ENCODE measurements at places on chromosomes 6 and 20.

- DNase-seq = no peak
Observed at GRCh38 chr20:19935842-19936241, 81.3 kb upstream of the NAA20 start.

GRCh38 chr6:81561071-81561564 is 191.4 kb downstream of the TENT5A start:
- peak; percentile 69 for DNase-seq

DNA sequence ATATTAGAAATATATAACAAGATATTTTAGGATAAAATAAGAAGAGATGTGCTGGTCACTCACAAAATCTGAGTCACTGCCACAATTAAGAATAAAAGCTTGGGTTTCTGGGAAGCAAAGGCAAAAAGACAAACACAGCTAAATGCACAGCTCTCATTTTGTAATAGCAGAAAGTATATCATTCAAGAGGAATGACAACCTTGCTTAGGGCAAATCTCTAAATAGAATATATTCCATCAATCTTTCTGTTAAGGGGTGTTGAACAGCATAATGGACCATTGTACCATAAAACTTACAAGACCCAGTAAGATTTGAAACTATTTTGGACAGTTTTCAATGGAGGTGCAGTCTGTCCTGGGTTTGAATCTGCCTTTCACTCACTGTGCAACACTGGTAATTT is 464.9 kb upstream of the SOX4 start:
- no peak for DNase-seq

DNA sequence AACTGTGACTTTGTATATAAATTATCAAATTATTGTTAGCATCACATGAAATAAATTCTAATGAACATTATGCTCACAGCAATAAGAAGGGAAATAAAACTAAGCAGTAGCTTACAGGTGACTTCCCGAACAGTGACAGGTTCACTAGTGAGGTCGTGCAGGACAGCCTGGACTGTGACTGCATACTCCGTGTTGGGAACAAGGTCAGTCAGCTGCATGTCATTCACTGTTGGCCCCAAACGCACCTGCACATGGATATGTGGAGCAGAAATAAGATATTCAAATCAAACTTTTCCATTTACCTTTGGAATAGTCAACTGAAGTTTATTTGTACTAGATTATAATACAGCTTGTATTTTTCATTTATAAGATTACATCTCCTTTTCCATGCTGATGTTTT is 60.6 kb downstream of the COL12A1 start:
- no peak for DNase-seq

- no peak for DNase-seq
Observed at GRCh38 chr6:72675396-72675795, 53.5 kb downstream of the KCNQ5 start.

- DNase-seq = no peak
Observed at GRCh38 chr6:119834418-119834817, 484.9 kb upstream of the MAN1A1 start.

DNA sequence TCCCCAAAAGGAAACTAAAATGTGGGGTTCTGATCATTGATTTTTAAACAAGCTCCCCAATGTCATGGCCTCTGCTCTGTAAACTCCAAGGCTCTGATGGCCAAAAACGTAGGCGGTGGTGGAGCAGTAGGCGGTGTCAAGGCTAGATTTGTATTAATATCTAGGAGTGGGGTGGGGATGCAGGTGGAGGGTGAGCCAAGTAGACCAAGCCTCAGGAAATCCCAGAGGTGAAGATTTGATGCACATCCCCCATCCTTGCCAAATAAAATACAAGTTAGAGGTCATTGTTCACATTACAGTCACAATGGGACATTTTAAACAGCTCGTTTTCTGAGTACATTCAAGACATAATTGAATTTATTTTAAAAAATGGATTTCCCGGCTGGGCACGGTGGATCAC is 30.9 kb upstream of the TBC1D7 start:
- DNase-seq = no peak

- DNase-seq = no peak
Observed at GRCh38 chr20:4469910-4470309, 251.8 kb upstream of the PRND start.

DNA sequence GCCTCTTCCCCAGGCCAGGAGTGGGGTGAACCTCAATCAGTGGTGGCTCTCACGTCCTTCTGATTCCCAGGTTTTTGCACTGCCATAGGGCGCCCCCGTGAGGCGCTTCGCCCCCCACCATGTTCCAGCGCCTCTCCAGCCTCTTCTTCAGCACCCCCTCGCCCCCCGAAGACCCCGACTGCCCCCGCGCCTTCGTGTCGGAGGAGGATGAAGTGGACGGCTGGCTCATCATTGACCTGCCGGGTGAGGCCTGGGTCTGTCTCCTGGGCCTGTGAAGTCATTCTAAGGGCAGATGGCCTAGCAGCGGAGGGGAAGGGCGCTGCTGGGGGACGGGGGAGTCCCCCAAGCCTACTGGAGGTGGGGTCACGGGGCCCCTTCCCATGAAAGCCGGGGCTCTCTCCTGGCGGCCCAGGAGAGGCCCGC is 4.5 kb downstream of the TP53INP2 start:
- peak; percentile 26 for DNase-seq

DNA sequence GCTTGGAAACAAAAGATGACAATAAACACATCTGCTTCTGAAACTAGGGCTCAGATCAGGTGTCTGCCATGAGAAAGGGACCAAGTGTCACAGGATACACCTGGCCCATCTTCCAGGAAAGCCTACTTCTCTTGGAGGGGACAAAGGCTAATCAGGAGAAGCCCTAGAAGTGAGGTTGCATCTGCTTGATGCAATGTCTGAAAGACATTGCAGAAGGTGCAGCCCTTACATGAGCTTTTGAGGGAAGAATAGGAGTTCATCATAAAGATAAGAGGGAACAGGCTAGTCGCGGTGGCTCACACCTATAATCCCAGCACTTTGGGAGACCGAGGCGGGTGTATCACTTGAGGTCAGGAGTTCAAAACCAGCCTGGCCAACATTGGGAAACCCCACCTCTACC is 2.5 kb upstream of the BTN1A1 start:
- no peak for DNase-seq

- no peak for DNase-seq
Observed at GRCh38 chr6:101539510-101540245, 146.2 kb downstream of the GRIK2 start.

GRCh38 chr6:116994447-116994846 is 117.4 kb downstream of the RFX6 start:
- no peak for DNase-seq

GRCh38 chr6:158560836-158561320 is 987 bp downstream of the TMEM181 start:
- DNase-seq = peak; percentile 21

DNA sequence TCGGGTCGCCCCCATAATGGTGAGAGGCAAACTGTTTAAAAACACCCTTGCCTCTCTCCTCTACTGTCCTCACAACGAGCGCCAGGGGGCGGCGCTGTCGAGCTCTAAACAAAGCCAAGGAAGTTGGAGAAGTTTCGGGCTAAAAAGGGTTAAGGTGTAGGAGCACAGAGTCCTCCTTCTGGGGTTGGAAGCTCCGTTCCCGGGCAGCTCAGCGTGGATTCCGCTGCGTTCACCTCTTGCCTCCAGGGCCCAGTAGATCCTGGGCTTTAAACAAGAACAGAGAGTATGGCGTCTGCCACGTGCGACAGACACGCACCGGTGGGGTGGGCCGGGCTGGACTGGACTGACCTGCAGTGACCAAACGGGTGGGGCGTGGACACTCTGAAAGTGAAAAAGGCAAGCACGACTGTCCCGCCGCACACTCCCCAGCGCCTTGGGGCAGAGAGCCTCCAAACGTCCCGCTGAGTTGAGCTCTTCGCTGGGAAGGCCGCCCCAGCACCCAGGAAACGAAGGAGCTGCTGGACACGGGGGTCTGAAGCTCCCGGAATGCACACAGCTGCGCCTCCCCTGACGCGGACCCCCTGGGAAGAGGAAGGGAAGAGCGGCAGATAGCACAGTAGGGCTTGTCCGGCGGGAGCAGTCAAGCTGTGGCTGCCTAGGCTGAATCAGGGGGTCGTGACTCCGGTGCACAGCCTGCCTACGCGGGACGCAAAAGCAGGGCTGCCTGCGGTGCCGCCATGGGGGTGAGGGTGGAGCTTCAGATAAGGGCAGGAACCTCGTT is 1.6 kb upstream of the THBD start:
- DNase-seq = no peak

GRCh38 chr6:26575494-26575939 is 21.2 kb upstream of the ABT1 start:
- DNase-seq = no peak

- DNase-seq = no peak
Observed at GRCh38 chr20:1848373-1848772, 46.8 kb upstream of the SIRPA start.

DNA sequence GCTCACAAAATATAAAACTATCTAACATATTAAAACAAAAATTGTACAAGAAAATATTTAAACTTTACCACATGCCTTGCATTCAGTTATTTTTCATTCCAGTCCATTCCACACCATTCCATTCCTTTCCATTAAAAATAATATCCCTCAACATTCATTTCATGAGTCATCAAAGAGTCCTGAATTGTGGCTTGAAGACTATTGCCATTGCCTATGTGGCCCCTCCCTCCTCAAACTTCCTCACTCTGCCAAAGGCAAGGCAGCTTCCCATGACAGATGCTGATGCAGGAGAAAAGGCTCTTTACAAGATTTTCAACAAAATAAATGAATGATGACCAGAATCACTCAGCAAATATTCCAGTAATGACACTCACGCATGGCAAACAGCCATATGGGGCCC is 31.7 kb downstream of the IL20RA start:
- DNase-seq = no peak

DNA sequence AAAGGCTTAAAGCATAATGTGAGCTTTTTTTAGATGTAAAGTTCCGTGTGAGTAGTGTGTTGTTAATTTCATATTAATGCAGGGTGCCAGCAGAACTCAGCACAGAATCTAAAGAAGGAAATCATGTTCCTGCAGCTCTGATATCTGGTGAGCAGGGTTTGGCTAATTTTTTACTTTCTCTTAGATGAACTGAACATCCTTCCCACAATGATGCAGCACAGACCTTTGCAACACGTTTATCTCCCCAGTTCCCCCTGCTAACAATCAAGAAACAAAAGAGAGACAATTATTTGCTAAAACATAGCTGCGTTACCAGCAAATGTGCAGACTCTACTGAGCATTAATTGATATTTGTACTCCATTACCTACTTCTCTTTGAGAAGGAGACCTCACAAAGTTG is 39.1 kb upstream of the ATXN1 start:
- no peak for DNase-seq

- DNase-seq = no peak
Observed at GRCh38 chr20:11958855-11959254, 41.2 kb downstream of the BTBD3 start.

- DNase-seq = no peak
Observed at GRCh38 chr20:8766868-8767390, 302.0 kb upstream of the PLCB4 start.

GRCh38 chr20:42193119-42193518 is 574.9 kb upstream of the CHD6 start:
- no peak for DNase-seq

DNA sequence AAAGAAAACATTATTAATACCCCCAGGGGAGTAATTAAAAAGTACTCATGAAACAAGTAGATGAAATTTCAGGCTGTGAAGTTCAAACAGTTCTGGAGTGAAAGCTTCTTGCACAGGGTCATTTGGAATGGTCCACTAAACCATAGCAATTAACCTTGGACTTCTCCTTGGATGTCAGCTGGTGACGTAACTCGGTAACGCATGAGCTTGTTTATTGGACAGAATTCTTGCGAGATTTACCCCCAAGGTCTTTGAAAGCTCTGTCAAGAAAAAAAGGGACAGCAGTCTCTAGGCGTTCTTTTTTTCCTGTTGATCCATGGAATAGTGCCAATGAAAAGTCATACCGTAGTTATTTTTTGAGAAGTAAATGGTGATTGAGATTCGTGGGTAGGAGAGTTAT is 2.2 kb downstream of the CD83 start:
- no peak for DNase-seq

GRCh38 chr6:3841711-3842565 is 7.2 kb upstream of the FAM50B start:
- no peak for DNase-seq

DNA sequence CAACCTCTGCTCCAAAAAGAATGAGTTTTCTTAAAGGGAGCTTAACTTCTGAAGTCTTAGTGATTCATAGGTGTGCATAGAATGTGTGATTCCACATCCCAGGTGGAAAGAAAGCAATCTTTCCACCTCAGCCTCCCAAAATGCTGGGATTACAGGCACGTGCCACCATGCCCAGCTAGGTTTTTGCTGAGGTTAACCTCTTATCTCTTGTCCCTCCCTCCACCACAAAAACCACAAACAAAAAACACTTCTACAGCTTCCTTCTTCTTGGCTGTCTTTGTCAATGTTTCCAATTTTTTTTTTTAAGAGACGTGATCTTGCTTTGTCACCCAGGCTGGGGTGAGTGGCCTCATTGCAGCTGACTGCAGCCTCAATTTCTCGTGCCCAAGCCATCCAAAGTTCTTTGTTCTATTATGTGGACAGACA is 8.1 kb upstream of the CSE1L start:
- DNase-seq = no peak

- no peak for DNase-seq
Observed at GRCh38 chr20:17835240-17835933, 133.2 kb downstream of the SNX5 start.

- DNase-seq = no peak
Observed at GRCh38 chr20:56722042-56722441, 92.9 kb downstream of the TFAP2C start.

DNA sequence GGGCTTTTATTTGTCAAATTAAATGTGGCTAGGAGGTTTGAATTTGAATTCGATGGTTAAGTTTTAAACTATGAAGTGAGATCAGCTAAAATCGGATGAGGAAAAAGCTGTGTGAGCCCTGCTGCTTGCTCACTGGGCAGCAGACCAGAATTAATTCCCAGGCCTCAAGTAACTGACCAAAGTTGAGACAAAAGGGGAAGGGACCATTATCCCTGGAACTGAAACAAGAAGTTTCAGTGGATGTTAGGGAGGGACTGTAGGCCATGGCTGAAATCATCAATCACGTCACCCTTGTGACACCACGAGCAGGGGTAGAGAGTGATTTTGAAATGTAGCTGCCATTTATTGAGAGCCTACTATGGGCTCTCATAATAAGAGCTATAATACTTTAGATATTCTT is 7.0 kb upstream of the PRSS35 start:
- DNase-seq = no peak

DNA sequence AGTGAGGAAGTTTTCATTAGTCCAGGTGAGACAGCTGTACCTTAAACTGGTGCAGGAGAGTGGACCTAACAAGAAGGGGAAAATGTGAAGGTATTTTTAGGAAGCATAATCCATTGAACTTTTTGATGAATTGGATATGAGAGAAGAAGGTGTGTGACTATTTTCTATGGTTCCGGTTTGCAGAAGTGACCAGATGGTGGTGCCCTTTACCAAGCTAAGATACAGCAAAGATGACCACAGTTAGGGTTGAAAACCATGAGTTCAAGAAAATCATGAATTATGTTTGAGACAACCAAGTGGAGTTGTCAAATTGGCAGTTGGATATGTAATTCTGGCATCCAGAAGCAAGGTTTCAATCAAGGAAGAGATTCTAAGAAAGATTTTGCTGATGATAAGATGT is 61.9 kb upstream of the NRSN1 start:
- peak; percentile 8 for DNase-seq

GRCh38 chr6:5246141-5247097 is 14.3 kb downstream of the LYRM4 start:
- no peak for DNase-seq
